ENCODE measurements at places on chromosomes 12 and 14. TPM values are rescaled to one million over a fixed set of nuclear protein-coding genes. Genes with fewer than 3 reads are reported as not detected.

DNA sequence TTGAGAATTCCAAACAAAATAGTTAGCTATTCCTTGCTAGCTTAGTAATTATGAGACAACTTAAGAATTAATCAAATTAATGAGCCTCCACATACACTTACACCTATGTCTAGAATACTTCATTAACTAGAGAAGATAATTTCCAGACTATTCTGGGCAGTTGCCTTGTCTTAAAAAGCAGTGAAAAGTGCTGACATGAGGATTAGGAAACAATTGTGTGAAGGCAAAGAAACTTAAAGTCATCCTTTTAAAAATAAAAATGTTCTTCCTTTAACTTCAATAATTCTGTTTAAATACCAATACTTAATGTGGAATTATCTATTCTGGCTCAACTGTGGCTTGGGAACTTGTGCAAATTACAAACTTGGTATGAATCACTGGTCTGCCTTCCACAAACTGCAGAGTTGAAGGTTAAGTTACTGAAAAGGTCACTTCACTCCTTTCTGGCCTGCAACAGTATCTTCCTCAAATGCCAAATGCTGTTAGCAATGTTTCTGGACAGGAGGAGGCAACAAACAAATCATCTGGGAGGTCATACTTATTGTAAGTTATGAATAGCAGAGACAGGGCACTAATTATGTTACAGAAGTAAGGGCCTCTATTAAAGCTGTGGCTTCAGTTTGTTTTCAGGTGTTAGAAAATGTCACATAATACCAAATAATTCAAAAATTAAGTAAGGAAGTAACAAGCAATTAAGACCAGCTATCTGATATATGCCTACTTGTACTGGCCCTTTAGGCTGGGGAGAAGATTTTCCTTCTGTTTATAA lies 19.2 kb downstream of the PPTC7 start:
- H3K4me3 ChIP-seq: no peak overlapping the region
- no peaks in the 10 kb centered on the region for H3K27me3 ChIP-seq
- H3K4me1 ChIP-seq: peaks cover 36% of the 10 kb centered on the region
- H3K27ac ChIP-seq: no peak overlapping the region

- no peaks in the 10 kb centered on the region for H3K36me3 ChIP-seq
- DNase-seq: no peak
- H3K4me3 ChIP-seq: no peak overlapping the region
- H3K27me3 ChIP-seq: peaks cover 93% of the 10 kb centered on the region
These were observed 204.9 kb upstream of the LHX5 start for GRCh38 chr12:113676547-113676946.

GRCh38 chr14:75877292-75877691 lies 104.5 kb downstream of the TGFB3 start:
- H3K4me3 ChIP-seq: no peak overlapping the region
- no peak for DNase-seq
- no peak overlapping the region for H3K27ac ChIP-seq
- H3K4me1 ChIP-seq: no peaks in the 10 kb centered on the region

DNA sequence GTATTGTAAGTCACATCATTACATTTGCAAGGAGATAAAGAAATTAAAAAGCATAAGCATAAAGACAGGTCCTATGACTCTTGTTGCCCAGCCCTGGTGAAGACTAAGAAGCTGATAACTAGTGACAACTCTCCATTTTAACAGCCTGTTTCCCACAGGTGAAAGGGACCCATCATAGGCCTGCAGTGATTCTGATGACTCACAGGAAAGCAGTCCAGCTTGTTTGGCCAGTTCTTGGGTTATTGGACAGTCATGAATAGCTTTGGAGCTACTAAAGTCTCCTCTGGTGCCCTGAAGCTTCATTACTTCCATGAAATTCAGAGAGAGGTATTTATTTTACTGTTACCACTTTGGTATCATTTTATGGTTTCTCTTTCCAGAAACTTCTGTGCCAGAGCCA lies 55.5 kb upstream of the DYRK2 start:
- peak overlapping the region; percentile 82 for H3K27ac ChIP-seq
- H3K36me3 ChIP-seq: peaks cover 11% of the 10 kb centered on the region
- no peaks in the 10 kb centered on the region for H3K27me3 ChIP-seq

DNA sequence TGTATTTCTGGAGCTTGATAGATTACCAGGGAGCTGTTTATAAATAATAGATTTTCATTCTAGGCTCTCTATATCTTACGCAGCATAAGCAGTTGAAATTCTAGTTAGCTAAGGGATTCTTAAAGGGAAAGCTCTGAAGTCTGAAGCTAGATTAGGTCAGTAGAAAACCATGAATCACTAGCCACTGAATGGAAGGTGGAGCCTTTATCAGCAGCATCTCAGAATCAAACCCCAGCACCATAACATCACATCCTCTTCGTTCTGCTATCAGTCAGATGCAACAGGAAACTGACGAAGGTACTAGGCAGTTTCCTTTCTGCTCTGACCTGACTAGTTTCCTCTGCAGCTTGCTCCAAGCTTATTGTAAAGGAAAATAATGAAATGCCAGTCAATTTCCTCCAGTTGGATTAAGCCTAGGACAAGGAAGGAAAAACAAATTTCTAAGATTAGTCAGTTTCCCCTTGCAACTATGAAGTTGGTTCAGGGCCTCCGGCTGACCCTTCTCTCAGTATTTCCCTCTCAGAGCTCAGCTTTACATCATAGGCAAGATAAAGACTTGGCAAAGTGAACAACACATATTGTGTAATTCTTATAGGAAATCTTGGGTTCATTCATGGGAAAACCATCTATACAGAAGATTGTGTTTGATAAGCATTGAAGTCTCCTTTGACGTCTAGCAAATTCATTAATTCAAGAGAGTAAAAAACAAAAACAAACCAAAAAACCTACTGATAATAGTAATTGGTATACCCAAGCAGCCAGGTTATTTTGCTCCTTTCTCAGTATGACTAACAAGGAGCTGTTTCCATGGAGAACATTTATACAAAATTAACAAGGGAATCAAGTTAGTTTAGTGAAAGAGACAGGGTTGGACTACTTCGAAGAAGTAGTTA lies 43.4 kb upstream of the CFAP54 start:
- no peak overlapping the region for H3K4me3 ChIP-seq
- no peaks in the 10 kb centered on the region for H3K27me3 ChIP-seq
- DNase-seq: peak; percentile 15
- H3K27ac ChIP-seq: peak overlapping the region; percentile 80

GRCh38 chr12:1919284-1919683 lies 832 bp upstream of the CACNA2D4 start:
- no peak overlapping the region for H3K27ac ChIP-seq
- no peak for DNase-seq
- no peaks in the 10 kb centered on the region for H3K4me1 ChIP-seq
- no peak overlapping the region for H3K4me3 ChIP-seq
- H3K27me3 ChIP-seq: peaks cover 82% of the 10 kb centered on the region

- no peak overlapping the region for H3K27ac ChIP-seq
- H3K4me3 ChIP-seq: no peak overlapping the region
- no peaks in the 10 kb centered on the region for H3K4me1 ChIP-seq
- no peak for DNase-seq
- H3K27me3 ChIP-seq: no peaks in the 10 kb centered on the region
- H3K36me3 ChIP-seq: peaks cover 46% of the 10 kb centered on the region
These were observed 38.6 kb upstream of the ATF1 start for GRCh38 chr12:50725011-50725942.

DNA sequence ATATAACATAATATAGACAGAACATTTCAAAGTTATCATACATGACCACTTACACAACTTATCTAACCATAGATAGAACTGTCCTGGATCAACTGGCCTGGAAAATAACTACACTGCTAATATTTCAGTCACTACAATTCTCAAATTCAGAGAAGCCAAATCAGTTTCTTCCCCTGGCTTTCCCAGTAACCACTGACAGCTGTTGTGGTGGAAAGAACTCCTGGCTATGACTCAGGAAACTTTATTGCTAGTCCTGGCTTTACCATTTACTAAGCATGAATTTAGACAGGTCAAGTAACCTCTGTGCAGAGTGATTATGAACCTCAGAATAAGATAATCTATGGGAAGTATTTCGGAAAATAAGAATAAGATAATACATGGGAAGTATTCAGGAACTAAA lies 244.9 kb upstream of the DIO2 start:
- no peak overlapping the region for H3K27ac ChIP-seq
- H3K4me1 ChIP-seq: no peaks in the 10 kb centered on the region
- H3K36me3 ChIP-seq: no peaks in the 10 kb centered on the region

- H3K27me3 ChIP-seq: peaks cover 12% of the 10 kb centered on the region
- DNase-seq: no peak
- no peak overlapping the region for H3K4me3 ChIP-seq
- no peaks in the 10 kb centered on the region for H3K4me1 ChIP-seq
- H3K27ac ChIP-seq: no peak overlapping the region
- no peaks in the 10 kb centered on the region for H3K36me3 ChIP-seq
These were observed 65.2 kb downstream of the WIF1 start for GRCh38 chr12:65055859-65056258.

GRCh38 chr12:112759786-112760185 lies 31.8 kb upstream of the RPH3A start:
- no peaks in the 10 kb centered on the region for H3K36me3 ChIP-seq
- H3K27me3 ChIP-seq: peaks cover 95% of the 10 kb centered on the region
- no peak overlapping the region for H3K27ac ChIP-seq
- DNase-seq: peak; percentile 46
- no peak overlapping the region for H3K4me3 ChIP-seq

- no peak overlapping the region for H3K27ac ChIP-seq
- peaks cover 14% of the 10 kb centered on the region for H3K27me3 ChIP-seq
- H3K4me3 ChIP-seq: no peak overlapping the region
- H3K36me3 ChIP-seq: no peaks in the 10 kb centered on the region
- DNase-seq: no peak
These were observed 7.7 kb upstream of the TMED2 start for GRCh38 chr12:123576611-123577010.

- DNase-seq: no peak
- no peaks in the 10 kb centered on the region for H3K27me3 ChIP-seq
- no peaks in the 10 kb centered on the region for H3K36me3 ChIP-seq
- no peak overlapping the region for H3K4me3 ChIP-seq
These were observed 88.1 kb downstream of the DNAI7 start for GRCh38 chr12:25106818-25107217.

GRCh38 chr12:15636060-15636890 lies 152.9 kb downstream of the EPS8 start:
- H3K27ac ChIP-seq: peak overlapping the region; percentile 70
- no peak for DNase-seq
- H3K4me3 ChIP-seq: no peak overlapping the region

- H3K4me3 ChIP-seq: peak overlapping the region; percentile 64
- no peaks in the 10 kb centered on the region for H3K27me3 ChIP-seq
- peaks cover 86% of the 10 kb centered on the region for H3K36me3 ChIP-seq
- peaks cover 59% of the 10 kb centered on the region for H3K4me1 ChIP-seq
These were observed 22.4 kb downstream of the VPS37B start for GRCh38 chr12:122873540-122873939.

GRCh38 chr12:12715459-12716150 lies 1.6 kb upstream of the CDKN1B start:
- H3K36me3 ChIP-seq: peaks cover 63% of the 10 kb centered on the region
- peaks cover 42% of the 10 kb centered on the region for H3K4me1 ChIP-seq
- no peak for DNase-seq
- peak overlapping the region; percentile 94 for H3K4me3 ChIP-seq
- no peaks in the 10 kb centered on the region for H3K27me3 ChIP-seq

GRCh38 chr12:47361389-47362021 lies 281.7 kb upstream of the AMIGO2 start:
- H3K36me3 ChIP-seq: no peaks in the 10 kb centered on the region
- H3K4me1 ChIP-seq: no peaks in the 10 kb centered on the region
- DNase-seq: no peak

GRCh38 chr12:68345763-68346162 lies 13.6 kb upstream of the MDM1 start:
- no peak overlapping the region for H3K4me3 ChIP-seq
- H3K36me3 ChIP-seq: no peaks in the 10 kb centered on the region
- no peaks in the 10 kb centered on the region for H3K4me1 ChIP-seq
- peaks cover 82% of the 10 kb centered on the region for H3K27me3 ChIP-seq
- DNase-seq: no peak

DNA sequence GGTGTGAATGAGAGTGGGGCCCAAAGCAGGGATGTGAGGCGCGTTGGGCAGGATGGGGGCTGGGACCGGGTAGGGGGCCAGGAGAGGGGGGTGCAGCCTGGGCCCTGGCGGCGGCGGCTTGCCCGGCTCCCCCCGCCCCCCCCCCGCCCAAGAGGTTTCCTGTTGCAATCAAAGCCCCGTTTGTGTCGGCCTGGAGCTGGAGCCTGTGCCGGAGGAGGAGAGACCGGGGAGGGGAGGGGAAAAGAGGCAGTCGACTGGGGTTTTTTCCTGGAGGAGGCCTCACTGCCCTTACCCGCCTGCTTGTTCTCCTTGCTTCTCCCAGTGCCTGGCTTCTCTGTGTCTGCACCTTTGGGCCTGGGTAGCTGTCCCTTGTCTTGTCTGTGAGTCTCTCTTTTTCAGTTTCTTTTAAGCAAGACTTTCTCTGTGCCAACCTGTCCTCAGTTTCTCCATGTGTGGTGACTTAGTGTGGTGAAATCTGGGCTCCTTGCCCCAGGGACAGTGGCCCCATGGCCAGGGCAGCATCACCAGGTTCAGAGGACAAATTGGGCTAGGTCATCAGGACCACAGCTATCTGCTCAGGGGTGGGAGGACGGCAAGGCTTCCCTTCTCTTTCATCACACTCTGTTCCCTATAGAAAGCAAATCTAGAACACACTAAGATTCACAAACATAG lies 8.5 kb downstream of the RARG start:
- peaks cover 38% of the 10 kb centered on the region for H3K36me3 ChIP-seq
- peaks cover 68% of the 10 kb centered on the region for H3K4me1 ChIP-seq
- no peaks in the 10 kb centered on the region for H3K27me3 ChIP-seq
- H3K27ac ChIP-seq: no peak overlapping the region
- H3K4me3 ChIP-seq: no peak overlapping the region
- peak; percentile 30 for DNase-seq

GRCh38 chr12:6076346-6076745 lies 48.1 kb downstream of the VWF start:
- H3K4me3 ChIP-seq: no peak overlapping the region
- H3K27me3 ChIP-seq: peaks cover 33% of the 10 kb centered on the region
- H3K36me3 ChIP-seq: no peaks in the 10 kb centered on the region
- H3K27ac ChIP-seq: no peak overlapping the region

DNA sequence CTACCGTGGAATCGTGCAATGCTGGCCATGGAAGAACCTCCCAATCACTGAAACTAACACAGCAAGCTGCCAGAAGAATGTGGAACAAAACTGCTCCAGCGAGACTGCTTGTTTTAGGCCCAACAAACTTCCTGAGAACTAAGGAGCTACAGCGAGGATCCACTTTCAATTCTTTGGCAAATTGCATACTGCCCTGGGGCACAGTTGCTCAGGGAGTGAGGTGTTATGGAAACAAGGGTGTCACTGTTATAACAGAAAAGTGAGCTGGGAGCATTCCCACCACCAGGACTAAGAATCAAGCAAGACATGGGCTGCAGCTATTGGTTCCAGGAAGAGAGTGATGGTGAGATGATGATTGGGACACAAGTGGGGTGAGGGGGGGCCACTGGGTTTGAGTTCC lies 1606.1 kb upstream of the FLRT2 start:
- DNase-seq: no peak
- H3K27me3 ChIP-seq: no peaks in the 10 kb centered on the region
- H3K36me3 ChIP-seq: no peaks in the 10 kb centered on the region
- no peak overlapping the region for H3K27ac ChIP-seq

GRCh38 chr12:112989806-112990205 lies 11.5 kb downstream of the OAS2 start:
- no peak for DNase-seq
- H3K27me3 ChIP-seq: peaks cover 9% of the 10 kb centered on the region
- no peak overlapping the region for H3K4me3 ChIP-seq
- no peaks in the 10 kb centered on the region for H3K36me3 ChIP-seq
- no peaks in the 10 kb centered on the region for H3K4me1 ChIP-seq
- no peak overlapping the region for H3K27ac ChIP-seq

Gene CCDC175
- total RNA-seq: not detected

Gene NUDT14
- total RNA-seq: 38.0 TPM

Gene LMNTD1
- total RNA-seq: not detected

Gene KCNH5
- not detected for total RNA-seq

Gene SLC7A7
- 10.2 TPM for total RNA-seq

Gene PPFIA2
- 0.07 TPM for total RNA-seq

Gene GALNT6
- 45.3 TPM for total RNA-seq
